ENCODE measurements at places on chromosomes 12 and 14.

DNA sequence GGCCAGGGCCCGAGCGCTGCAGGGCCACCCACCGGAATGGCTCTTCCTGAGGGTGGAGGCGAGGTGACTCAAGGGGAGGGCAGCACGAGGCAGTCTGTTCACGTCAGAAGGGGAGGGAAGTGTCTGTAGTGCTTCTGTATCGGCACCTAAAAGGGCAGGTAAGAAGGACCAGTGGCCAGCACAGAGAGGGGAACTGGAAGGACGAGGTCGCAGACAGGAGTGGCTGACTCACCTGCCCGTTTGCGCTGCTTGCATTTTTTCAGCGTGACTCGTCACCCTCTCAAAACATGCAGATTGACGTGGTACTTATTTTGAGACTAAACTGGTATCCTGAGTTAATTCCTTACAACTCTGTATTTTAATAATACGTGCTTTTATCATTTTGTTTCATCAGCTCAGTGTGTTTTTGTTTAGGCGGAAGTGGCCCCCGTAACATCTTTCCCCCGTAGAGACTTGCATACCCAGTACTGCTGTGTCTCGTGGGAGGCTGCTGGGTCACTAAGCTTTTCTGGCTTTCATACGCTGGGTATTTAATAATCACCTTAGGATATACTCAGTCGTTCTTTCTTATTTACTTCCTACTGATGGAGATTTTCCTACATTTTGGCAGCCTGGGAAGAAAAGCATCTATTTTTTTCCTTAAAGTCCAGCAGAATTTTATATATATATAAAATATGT, 26.4 kb downstream of the SFSWAP start:
- no peak for DNase-seq

DNA sequence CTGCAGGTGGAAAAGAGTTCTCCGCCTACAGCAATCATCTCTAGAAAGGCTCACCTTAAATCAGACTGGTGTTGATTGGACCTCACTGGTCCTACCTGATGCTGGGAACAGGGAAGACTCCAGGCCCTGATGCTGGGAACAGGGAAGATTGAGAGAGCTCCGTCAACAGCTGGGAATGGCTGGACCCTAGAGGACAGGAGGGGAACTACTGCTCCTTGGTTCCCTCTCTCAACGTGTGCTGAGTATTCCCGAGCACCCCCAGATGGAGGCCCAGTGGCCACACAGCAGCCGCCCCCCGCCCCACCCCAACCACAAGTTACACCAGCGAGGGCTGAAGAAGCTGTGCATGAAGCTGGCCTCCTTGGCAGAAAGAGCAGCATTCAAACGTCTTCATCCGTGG, 240.3 kb downstream of the SLC15A4 start:
- no peak for DNase-seq

DNA sequence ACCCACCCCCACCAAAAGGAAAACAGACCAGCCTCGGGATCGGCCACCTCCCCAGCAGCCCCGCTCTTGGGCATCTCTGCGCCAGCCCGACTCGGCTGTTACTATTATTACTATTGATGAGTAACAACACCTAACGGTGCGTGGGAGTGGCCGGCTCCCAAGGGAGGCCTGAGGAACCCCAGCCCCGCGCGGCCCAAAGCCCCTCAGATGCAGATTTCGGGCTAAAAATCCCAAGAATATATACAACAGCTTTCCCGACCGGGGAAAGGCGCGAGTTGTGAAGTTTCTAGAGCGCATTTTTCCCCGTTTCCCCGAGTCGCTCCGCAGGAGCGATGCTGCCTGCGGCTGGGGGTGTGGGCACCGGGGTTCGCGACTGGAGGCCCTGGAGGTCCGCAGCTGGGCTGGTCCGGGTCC, 565 bp downstream of the NT5DC3 start:
- no peak for DNase-seq

DNA sequence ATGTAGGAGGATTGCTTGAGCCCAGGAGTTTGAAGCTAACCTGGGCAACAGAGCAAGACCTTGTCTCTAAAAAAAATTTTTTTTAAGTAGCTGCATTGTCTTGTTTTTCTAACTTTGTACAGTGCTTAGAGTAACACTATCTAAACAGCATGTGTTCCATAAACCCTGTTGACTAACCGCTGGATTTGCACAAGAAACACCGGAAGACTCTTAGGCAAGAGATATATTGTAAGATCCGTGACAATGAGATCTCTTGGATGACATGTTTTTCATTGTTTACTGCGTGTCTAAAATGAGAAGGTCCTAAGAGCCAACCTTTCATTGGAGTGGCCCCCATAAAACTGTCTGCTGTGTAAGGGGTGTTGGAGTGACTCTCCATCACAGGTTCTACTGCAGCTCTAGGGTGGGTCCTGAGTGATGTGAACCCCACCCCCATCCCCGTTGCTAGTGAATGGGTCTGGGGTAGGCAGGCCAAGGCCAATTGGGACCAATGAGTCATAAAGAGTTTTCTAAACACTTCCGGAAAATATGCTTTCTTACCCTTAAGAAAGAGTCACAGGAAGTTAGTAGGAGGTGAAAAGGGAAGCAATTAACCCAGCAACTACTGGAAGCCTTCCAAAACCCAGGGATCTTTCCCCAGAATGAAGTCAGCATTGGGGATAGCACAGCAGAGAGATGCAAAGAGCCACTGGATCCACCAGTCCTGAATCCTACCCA, 24.3 kb upstream of the PCNX1 start:
- no peak for DNase-seq

All from activated CD8-positive, alpha-beta memory T cell treated with anti-CD3 and anti-CD28 coated beads for 1 hour (primary cell).